ENCODE measurements at places on chromosomes 1 and 21.

DNA sequence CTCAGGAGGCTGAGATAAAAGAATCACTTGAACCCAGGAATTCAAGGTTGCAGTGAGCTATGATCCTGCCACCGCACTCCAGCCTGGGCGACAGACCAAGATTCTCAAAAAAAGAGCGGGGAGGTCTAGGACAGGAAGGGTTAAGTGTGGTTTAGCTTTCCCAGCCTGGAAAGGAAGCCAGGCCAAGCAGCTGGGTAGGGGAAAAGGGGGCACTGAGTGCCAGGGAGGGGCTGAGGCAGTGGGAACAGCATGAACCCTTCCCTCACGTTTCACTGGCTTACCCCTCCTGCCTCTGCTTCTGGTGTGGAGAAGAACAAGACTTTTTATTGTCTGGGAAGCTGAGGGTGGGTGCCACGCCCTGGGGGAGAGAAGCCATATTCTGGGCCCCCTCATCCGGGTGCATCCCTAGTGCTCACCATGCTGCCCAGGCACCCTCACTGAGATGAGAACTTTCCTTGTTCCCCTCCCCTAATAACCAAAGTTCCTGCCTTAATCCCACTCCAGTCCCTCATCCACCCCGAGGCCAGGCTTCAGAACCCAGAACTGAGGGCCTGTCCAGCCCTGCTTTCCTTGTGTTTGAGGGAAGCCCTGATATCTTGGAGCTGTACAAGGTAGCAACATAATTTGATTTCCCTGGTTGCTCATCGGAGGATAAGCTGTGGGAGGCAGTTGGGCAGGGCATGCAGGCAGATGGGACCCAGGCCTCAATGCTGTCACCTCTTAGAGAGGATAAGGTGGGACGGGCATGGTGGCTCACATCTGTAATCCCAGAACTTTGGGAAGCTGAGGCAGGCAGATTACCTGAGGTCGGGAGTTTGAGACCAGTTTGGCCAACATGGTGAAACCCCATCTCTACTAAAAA lies 2.0 kb upstream of the LMNA start:
- DNase-seq: no peak

DNA sequence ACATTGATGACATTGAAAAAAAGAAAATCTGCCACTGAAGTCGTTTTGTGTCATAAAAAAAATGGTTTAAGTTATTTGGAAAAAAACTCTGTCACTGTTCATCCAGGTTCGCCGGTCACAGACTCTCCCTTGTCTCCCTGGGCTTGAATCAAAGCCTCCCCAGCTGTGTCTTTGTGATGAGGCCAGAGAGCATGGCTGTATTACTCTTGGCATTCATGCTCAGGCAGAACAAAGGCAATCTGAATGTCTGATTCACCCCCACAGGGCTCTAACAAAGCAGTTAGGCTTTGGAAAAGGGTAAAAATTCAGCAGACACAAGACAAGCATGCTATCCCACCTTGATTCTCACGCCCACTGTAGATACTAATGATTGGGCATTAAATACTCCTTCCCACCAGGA lies 304.3 kb upstream of the PLD5 start:
- no peak for DNase-seq

DNA sequence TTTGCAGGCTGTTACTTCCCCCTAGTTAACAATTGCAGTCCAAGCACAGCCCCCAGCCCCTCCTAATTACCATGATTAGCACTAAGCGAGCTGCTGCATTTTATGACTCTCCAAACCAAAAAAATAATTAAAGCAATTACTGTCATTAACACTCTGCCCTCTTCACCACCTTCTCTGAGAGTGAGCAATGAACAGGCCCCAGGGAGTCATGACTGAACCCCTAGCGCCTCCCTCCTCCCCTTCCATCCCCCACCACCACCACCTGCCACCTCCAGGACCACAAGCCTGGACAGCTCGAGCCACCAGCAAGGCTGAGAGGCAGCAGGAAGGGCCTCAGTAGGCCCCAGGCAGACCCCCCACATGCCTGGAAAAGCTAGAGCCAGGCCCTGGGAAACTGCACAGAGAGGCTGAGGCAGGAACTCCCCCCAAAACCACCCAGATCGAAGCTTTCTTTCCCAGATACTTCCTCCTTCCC lies 35.5 kb upstream of the ZC3H12A start:
- DNase-seq: no peak

- DNase-seq: no peak
These were observed 60.3 kb downstream of the CDC42BPA start for GRCh38 chr1:227257964-227258363.

DNA sequence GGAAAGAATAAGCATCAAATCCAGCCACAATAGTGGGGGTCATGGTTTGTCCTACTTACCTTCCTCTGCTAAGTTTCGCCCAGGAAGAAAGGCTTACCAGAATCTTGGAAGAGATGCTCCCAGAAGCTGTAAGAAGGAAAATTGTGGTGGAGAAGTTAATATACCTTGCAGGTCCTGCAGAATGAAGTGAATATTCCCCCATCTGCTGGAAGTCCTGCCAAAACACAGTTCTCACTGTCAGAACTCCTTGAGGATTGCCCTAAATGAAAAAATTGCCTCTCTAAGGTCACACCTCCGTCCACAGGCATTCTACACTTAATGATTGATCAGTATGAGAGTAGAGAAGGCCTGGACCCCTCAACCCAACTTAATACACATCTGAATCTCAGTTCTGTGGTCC lies 78.4 kb upstream of the RGS21 start:
- no peak for DNase-seq

GRCh38 chr1:55129194-55129728 lies 85.9 kb downstream of the USP24 start:
- peak; percentile 64 for DNase-seq

DNA sequence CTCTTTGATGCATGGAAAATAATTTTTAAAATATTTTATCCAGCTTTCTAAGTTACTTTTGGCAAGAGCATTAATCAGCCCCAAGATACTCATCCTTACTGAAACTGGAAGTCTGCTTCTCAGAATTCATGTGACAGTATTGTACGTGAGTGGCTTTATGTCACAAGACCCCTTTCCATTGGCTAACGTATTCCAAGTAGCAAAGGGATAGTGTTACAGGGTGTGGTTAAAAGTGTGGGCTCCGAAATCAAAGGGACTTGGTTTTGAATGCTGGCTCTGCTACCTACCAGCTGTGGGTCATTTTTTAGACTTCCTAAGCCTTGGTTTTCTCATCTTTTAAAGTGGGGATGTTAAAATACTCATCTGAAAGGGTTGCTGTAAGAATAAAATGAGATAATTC lies 91.7 kb downstream of the RHOU start:
- DNase-seq: no peak

- DNase-seq: no peak
These were observed 13.6 kb upstream of the ENAH start for GRCh38 chr1:225666495-225666894.

DNA sequence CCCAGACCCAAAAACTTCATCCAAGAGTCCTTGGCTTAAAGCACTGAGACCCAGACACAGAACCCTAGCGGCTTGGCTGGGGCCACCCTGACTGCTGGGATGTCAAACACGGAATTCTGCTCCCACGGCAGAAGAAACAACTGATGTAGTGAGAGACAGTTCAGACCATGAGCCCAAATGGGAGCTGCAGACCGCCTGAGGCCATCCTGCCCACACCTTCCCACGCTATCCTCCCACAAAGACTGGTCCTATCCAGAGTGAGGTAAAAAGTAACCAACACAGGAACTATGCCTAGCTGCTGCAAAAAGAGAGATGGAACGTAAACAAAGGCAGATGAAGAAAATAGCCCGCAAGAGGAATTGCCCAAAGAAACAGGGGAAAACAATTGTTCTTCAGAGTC lies 203.3 kb downstream of the PTPRU start:
- no peak for DNase-seq

- DNase-seq: no peak
These were observed 9.8 kb downstream of the TEX38 start for GRCh38 chr1:46681333-46682034.

GRCh38 chr1:18256282-18257235 lies 149.0 kb downstream of the IGSF21 start:
- peak; percentile 12 for DNase-seq

DNA sequence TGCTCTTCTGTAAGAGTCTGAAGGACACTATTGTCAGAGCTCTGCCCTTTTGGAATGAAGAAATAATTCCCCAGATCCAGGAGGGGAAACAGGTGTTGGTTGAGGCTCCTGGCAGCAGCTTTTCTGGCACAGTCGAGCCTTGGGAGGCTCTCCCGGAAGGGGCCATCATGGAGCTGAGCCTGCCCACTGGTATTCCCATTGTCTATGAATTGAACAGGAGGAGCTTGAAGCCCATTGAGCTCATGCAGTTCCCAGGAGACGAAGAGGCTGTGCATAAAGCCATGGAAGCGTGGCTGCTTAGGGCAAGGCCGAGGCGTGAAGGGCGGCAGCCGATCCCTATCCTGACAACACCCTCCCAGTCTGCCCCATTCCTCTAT lies 26.6 kb downstream of the UBE4B start:
- DNase-seq: no peak

DNA sequence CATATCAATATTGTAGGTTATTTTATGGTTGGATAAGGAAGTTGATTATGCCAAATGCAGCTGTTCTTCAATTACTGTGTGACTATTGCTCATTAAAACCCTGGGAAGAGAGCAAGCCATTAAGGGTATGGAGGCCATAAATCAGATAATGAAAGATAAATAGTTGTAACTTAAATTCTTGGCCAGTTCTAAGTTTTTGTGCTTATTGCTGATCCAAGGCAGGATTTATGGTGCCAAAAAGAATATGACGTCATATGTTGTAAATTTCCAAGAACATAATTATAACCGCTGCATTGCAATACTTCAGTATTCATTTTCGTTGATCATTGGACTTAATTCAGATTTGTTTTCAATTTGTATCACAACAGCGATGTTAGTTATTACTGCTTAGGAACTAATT lies 211.6 kb downstream of the LRRC40 start:
- DNase-seq: no peak

GRCh38 chr1:225462429-225462713 lies 34.5 kb upstream of the LBR start:
- no peak for DNase-seq

DNA sequence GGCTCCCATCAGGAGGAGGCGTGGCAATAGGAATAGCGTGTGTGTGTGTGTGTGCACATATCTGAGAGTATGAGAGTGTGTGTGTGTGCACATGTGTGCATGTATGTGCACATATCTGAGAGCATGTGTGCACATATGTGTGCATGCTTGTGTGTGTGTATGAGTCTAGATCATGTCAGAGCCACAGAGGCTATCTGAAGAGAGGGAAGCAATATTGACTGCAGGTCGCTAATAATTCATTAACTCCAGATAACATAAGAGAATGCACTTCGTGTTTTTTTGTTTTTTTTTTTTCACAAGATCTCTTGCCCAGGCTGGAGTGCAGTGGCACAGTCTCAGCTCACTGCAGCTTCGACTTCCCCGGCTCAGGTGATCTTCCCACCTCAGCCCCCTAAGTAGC lies 4.7 kb upstream of the SLC45A1 start:
- DNase-seq: no peak

DNA sequence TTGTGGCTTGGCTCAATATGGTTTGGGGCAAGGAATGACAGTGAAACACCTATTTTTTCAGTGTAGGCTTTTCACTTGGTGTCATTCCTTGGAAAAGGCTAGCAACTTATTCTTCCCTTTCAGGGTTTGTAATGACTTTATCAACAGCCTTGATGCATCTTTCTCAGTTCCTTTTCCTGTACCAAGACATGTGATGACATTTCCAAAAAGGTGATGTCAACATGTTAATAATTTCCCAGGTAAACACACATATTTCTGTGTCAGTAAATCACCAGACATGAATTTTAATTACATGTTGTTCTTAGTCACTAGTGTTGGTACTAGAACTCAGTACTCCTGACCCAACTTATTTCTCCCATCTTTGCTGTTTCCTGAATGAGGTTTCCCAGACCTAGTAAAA lies 37.8 kb upstream of the RRP15 start:
- no peak for DNase-seq

DNA sequence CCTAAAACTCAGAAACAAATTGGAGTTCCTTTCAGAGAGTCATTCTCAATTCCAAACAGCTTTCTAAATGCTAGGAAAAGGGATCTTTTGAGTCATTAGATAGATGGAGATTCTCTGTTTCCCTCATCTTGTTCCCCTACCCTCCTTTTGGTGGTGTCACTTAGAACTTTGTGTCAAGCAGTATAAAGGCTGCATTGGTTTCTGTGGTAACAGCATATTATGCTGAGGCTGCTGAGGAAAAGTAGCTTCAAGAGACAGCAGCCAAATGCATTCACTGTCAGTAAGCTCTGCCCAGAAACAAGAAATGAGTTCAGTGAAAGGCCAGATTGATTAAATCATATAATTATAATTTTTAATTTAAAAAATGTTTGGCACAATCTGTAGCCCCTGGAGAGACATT lies 144.1 kb downstream of the LRRC40 start:
- DNase-seq: no peak

DNA sequence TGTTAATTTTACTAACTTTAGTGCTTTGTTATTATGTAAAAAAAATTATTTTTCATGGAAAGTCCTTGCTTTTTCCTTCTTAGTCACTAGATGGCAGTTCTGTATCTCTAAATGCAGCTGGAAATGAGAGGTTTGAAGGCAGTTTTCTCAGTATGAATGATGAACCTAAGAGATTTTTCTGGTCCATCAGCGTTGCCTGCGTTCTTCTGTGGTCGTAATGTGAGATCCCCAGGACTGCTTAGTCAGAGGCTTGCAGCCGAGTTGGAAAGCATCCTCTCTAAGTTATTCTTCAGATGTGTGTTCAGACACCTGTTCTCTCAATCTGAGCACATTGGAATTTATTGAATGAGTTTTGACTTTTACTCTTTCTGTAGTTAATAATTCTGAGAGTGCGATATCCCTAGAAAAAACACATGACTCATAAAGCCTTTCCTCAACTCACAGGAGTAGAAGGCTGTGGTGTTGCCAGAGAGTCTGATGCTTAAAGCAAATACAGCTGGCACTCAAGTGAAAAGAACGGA lies 99.3 kb downstream of the FMN2 start:
- DNase-seq: peak; percentile 90

DNA sequence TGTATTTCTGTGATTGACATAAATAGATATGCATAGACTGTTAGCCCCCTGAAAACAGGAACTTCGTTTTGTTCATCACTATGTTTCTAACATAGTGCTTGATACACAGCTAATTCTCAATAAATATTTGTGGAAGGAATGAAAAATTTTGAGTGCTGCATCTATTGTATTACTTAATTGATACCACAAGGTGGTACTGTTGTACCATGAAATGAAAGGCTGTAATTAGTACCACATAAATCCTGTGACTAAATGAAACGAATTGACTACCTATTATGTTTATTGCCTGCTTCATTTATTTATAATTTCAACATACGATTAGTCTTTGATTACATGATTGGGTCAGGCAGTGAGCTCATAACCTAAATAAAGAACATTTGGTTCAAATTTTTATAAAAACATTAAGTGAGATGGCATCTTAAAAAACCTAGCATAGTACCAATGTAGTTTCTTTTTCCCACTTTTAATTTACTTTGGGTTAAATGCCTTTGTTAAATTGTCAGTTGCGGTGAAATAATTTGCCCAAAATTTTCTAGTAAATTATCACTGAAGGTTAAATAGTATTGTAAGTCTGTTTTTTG lies 15.0 kb upstream of the TGFB2 start:
- DNase-seq: peak; percentile 39

- DNase-seq: no peak
These were observed 776 bp downstream of the ITSN1 start for GRCh38 chr21:33642896-33643657.
